SJCRH30 (cell line): ENCODE measurements at places on chromosomes 5 and 9.

DNA sequence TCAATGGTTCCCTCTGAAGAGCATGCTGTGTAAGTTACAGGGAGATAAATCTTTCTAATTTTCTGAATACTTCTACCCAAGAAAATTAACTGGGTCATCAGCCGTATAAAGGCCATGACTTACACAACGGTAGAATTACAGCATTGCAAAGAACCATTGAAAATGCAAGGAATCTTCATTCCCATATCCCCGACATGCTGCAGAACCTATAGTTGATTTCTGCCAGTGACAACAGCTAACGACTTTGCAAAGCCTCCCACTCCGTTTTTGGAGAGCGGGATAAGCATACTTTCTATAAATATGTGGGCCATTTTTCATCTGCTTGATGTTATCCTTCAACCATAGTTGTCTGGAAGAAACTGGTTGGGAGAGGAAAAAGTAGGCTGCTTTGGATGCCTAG, 56.2 kb downstream of the PCA3 start:
- no peak for DNase-seq
- no peak overlapping the region for H3K27ac ChIP-seq
- H3K27me3 ChIP-seq = no peaks in the 10 kb centered on the region
- H3K4me3 ChIP-seq = no peak overlapping the region

DNA sequence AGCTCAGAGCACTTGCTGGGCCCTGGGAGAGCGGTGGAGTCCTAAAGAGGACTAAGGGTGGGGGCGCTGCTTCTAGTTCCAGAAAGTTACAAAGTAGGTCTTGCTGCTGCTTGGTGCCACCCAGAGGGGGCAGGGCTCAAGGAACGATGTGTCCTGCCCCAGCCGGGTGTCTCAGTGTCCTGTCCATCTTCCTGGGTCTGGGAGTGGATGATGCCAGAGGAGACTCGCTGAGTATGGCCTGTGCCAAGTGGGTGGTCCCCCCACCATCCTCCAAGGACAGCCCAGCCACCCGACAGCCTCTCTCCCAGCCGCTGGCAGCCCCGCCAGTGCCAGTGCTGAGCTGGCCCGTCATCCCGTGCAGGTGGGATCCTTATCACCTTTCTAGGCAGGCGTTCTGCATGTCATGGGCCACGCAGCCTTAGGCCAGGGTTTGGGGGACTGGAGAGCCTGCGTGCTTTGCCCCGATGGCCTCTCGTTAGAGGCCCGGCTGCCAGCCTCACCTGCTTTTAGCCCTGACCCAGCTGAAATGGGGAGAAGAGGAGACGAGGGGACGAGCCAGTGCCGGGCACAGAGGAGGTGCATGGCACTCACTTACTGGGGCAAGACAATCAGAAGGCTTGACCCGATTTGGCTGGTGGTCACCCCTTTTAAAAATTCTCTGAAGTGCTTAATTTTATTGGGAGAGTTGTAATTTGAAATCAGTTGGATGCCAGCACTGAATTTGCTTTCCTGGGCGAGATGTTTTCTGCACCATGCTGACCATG, 5.6 kb downstream of the WNK2 start:
- H3K27ac ChIP-seq = no peak overlapping the region
- H3K4me1 ChIP-seq = no peaks in the 10 kb centered on the region
- peaks cover 21% of the 10 kb centered on the region for H3K27me3 ChIP-seq
- no peaks in the 10 kb centered on the region for H3K36me3 ChIP-seq

- peaks cover 19% of the 10 kb centered on the region for H3K4me1 ChIP-seq
- no peaks in the 10 kb centered on the region for H3K36me3 ChIP-seq
These were observed 1.7 kb downstream of the TUT7 start for GRCh38 chr9:86352440-86353077.

GRCh38 chr5:38450627-38451026, 105.8 kb downstream of the LIFR start:
- H3K4me1 ChIP-seq = no peaks in the 10 kb centered on the region
- H3K27ac ChIP-seq = no peak overlapping the region
- H3K4me3 ChIP-seq = no peak overlapping the region
- H3K36me3 ChIP-seq = no peaks in the 10 kb centered on the region
- no peaks in the 10 kb centered on the region for H3K27me3 ChIP-seq
- no peak for DNase-seq

- H3K27ac ChIP-seq = no peak overlapping the region
- no peaks in the 10 kb centered on the region for H3K27me3 ChIP-seq
- H3K4me3 ChIP-seq = no peak overlapping the region
- H3K4me1 ChIP-seq = no peaks in the 10 kb centered on the region
These were observed 9.5 kb downstream of the ELP1 start for GRCh38 chr9:108924466-108924865.

- peak overlapping the region; percentile 15; the same call in 1 of the 2 replicates for H3K27ac ChIP-seq
- DNase-seq = peak; percentile 35
- H3K4me3 ChIP-seq = peak overlapping the region; percentile 47
- peaks cover 17% of the 10 kb centered on the region for H3K4me1 ChIP-seq
- no peaks in the 10 kb centered on the region for H3K27me3 ChIP-seq
These were observed 744 bp upstream of the HMGCS1 start for GRCh38 chr5:43313854-43314457.

DNA sequence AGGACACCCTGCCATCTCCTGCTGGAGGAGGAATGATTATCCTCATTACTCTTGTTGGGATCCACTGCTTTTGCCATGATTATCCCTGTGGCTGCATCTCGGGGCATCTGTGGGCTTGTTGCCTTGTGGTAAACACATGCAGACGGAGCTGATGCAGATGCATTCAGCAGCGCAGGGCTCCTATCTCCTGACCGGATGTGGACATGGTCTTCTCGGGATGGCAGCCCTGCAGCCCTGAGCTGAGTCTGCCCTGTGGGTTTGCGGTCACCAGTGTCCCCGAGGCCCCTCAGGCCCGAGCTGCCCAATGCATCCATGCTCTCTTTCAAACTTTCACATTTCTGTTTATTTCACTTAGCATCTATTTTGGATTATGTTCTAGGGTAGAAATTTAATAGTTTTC, 250.4 kb upstream of the IRX1 start:
- no peak overlapping the region for H3K27ac ChIP-seq
- no peak for DNase-seq
- no peaks in the 10 kb centered on the region for H3K4me1 ChIP-seq
- no peaks in the 10 kb centered on the region for H3K36me3 ChIP-seq
- H3K27me3 ChIP-seq = no peaks in the 10 kb centered on the region

- DNase-seq = no peak
- no peaks in the 10 kb centered on the region for H3K27me3 ChIP-seq
- H3K36me3 ChIP-seq = no peaks in the 10 kb centered on the region
These were observed 312.1 kb downstream of the TMEM232 start for GRCh38 chr5:110414360-110414759.

- DNase-seq = no peak
- H3K36me3 ChIP-seq = no peaks in the 10 kb centered on the region
- no peak overlapping the region for H3K27ac ChIP-seq
- no peak overlapping the region for H3K4me3 ChIP-seq
- no peaks in the 10 kb centered on the region for H3K27me3 ChIP-seq
These were observed 77.0 kb downstream of the HMHB1 start for GRCh38 chr5:143888912-143889311.

GRCh38 chr5:38113456-38113855, 144.9 kb upstream of the EGFLAM start:
- no peaks in the 10 kb centered on the region for H3K27me3 ChIP-seq
- no peak overlapping the region for H3K27ac ChIP-seq
- H3K4me1 ChIP-seq = no peaks in the 10 kb centered on the region
- no peak for DNase-seq
- H3K4me3 ChIP-seq = no peak overlapping the region

DNA sequence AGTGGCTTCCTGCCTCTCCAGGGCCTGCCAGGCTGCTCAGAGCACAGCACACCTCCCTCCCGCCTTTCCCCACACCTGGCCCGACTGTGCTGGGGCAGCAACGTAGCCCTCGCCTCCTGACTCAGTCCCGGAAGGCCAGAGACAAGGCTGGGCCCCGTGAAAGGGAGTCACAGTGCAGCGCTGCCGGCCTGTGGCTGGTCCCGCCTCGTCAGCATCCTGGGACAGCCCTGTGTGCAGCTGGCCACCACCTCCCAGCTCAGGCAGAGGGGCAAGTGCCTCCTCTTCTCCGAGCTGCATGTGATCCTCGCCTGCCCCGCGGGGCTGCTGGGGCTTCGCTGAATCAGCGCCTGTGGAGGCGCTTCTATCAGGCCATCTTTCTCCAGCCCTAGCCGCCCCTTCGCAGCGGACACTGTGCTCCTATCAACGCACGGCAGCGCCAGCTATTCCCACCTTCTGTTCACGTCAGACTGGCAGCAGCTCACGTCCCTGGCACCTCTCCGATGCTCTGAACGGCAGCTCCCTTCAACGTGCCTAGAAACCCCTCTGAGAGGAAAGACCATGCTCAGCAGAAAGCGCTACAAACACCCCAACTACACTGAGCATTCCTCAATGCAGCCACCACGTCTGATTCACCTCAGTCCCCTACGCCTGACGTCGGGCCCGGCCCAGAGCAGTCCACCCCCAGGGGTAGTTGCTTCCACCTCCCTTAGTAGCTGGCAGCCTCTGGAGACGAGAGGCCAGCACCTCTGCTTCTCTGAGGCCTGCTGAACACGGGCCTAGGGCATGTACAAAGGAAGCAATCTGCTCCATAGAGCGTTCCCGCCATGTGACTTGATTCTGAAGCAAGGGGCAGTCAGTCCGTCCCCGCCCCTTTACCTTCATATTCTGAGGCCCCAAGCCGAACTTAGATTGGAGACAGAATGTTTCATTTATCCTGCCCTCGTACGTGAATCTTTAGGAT, 78.8 kb downstream of the GPR21 start:
- H3K27me3 ChIP-seq = no peaks in the 10 kb centered on the region
- H3K27ac ChIP-seq = no peak overlapping the region
- no peak overlapping the region for H3K4me3 ChIP-seq
- DNase-seq = no peak
- H3K4me1 ChIP-seq = peaks cover 11% of the 10 kb centered on the region
- peaks cover 17% of the 10 kb centered on the region for H3K36me3 ChIP-seq

DNA sequence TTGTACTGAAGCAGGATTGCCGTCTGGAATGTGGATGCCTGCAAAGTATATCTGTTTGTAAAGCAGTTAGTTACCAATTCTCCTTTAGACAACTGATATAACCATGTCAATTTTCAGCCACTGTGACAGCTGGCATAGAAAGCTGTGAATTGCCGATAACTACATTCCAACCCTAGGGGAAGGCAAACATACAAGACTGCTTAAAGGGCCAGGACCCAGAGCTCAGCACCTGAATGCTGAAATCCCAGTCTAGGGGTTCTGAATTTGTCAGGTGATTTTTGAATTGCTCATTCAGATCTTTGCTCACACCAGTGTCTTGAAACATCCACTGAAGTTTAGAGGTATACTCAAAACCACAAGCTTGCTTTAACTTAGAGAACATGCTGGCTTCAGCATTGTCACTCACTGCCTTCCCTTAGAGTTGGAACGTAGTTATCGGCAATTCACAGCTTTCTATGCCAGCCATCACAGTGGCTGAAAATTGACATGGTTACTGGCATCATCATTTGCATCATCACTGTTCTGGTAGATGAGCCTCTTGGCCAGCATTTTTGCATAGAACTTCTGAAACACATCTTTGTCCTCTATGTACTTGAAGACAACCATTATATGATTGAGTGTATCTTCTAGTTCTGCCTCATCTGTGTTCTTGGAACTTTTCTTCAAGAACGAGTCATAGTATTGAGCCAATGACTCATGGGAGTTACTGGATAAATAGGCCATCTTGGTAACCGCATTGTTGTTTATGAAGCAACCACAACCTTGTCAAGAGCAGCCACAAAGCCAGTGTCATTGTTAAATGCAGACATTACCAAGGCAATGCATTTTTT, 82.1 kb downstream of the CCDC192 start:
- H3K36me3 ChIP-seq = no peaks in the 10 kb centered on the region
- no peak overlapping the region for H3K4me3 ChIP-seq
- H3K4me1 ChIP-seq = no peaks in the 10 kb centered on the region
- H3K27me3 ChIP-seq = no peaks in the 10 kb centered on the region
- DNase-seq = no peak

DNA sequence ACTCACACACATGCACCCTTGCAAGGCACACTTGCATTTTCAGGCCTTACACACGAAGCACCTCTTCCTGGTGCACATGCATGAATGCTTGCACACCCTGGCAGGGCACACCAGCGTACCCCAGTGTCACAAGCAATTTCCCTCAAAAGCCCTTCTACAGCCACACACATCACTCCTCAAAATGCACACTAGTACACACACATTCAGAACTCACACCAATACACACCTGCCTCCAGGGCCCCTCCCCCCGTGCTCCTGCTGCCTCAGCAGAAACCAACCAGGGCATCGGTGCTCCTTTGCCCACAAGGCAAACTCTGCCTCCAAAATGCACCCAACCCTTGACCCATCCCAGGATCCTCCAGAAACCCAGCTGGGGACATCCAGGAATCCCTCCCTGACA, 1.2 kb downstream of the CAMK2A start:
- H3K36me3 ChIP-seq = no peaks in the 10 kb centered on the region
- H3K4me3 ChIP-seq = no peak overlapping the region
- H3K27ac ChIP-seq = no peak overlapping the region
- no peaks in the 10 kb centered on the region for H3K4me1 ChIP-seq
- DNase-seq = no peak

DNA sequence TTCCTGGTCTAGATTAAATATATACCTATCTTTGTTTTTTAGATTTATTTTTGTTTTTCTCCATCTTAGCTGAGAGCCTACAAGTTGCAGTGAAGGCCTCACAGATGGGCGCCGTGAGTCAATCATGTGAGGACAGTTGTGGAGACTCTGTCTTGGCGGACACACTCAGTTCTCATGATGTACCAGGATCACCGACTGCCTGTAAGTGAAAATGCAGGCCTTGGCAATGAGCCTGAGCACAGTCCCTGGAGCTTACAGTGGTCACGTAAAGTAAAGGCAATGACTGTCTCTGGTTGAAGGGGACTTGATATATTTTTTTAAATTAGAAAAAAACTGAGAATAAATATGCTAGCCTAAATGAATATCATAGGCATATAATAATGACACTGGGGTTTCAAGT, 271.9 kb downstream of the ARHGEF28 start:
- peaks cover 27% of the 10 kb centered on the region for H3K4me1 ChIP-seq
- no peaks in the 10 kb centered on the region for H3K36me3 ChIP-seq
- H3K27me3 ChIP-seq = no peaks in the 10 kb centered on the region
- H3K27ac ChIP-seq = no peak overlapping the region
- no peak overlapping the region for H3K4me3 ChIP-seq

GRCh38 chr9:70061776-70062175, 18.1 kb downstream of the MAMDC2 start:
- DNase-seq = no peak
- no peaks in the 10 kb centered on the region for H3K4me1 ChIP-seq
- no peaks in the 10 kb centered on the region for H3K27me3 ChIP-seq
- H3K27ac ChIP-seq = no peak overlapping the region

DNA sequence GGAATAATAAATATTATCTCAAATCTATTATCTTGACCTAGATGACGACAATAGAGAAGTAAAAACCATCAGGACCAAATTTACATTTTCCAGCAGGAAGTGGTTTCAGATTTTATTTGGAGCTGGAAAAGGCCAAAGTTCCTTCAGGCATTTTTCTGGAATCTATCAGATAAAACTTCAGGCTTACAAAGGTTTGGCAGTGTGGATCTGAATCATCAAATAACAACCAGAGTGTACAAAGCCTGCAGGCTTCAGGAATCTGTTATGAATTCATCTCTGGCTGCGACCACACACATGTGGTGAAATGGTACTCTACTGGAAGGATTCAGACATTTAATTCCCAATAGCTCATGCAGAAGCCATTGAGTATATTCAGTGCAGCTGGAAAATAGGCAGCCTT, 726.4 kb upstream of the GRAMD2B start:
- peaks cover 44% of the 10 kb centered on the region for H3K4me1 ChIP-seq
- no peaks in the 10 kb centered on the region for H3K27me3 ChIP-seq
- no peak overlapping the region for H3K4me3 ChIP-seq
- DNase-seq = peak; percentile 83

GRCh38 chr5:76920491-76920890, 32.4 kb upstream of the CRHBP start:
- no peak for DNase-seq
- no peak overlapping the region for H3K4me3 ChIP-seq
- no peaks in the 10 kb centered on the region for H3K27me3 ChIP-seq
- H3K36me3 ChIP-seq = no peaks in the 10 kb centered on the region
